Kasumi-1 (cell line): ENCODE measurements at places on chromosomes 1 and 21.

- DNase-seq: peak; percentile 15
Measured at GRCh38 chr1:27342391-27342777, 562 bp downstream of the SYTL1 start.

DNA sequence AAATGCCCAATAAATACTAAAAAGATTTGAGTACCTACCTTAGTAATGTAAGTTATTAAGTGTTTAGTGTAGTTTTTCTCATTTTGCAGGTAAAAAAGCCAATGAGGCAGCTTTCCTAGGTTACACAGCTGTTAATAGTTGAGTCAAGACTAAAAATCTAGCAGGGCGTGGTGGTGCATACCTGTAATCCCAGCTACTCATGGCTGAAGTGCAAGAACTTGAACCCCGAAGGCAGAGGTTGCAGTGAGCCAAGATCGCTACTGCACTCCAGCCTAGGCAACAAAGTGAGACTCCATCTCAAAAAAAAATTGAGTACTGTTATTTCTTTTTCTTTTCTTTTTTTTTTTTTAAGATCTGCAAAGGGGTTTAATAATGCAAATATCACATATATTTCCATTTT, 7.7 kb downstream of the YBX1 start:
- DNase-seq: no peak

DNA sequence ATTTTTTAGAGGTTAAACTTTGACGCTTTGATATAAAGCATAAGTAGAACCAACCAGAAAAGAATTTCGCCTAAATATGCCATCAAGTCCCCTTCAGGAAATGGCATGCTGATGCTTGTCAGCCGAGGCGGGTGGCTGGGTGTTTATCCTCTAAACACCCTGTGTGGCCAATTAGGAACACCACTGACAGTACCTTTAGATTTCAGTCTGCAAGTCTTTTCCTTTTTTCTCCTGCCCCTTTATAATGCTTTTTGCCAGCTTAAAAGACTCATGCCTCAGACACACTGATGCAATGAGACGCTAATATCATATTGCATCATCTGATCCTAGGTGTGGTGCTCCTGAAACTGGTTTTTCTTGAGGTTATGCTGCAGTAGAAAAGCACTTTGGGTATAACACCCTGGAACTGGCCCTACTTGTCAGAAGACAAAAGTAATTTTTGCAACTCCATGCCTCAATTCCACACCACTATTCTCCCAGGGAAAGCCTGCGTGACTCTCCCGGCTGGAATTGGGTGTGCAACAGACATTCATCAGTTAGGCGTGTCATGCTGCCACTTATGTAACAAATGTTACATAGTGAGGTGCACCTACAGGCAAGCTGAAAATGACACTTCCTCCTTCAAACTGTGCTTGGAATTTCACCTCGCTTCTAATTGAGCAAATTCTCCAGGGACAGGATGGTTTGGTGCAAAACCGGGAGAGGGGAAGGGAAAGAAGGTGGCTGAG, 2.0 kb upstream of the RCC2 start:
- peak; percentile 6 for DNase-seq

GRCh38 chr1:58497499-58497898, 49.0 kb downstream of the OMA1 start:
- DNase-seq: peak; percentile 30

DNA sequence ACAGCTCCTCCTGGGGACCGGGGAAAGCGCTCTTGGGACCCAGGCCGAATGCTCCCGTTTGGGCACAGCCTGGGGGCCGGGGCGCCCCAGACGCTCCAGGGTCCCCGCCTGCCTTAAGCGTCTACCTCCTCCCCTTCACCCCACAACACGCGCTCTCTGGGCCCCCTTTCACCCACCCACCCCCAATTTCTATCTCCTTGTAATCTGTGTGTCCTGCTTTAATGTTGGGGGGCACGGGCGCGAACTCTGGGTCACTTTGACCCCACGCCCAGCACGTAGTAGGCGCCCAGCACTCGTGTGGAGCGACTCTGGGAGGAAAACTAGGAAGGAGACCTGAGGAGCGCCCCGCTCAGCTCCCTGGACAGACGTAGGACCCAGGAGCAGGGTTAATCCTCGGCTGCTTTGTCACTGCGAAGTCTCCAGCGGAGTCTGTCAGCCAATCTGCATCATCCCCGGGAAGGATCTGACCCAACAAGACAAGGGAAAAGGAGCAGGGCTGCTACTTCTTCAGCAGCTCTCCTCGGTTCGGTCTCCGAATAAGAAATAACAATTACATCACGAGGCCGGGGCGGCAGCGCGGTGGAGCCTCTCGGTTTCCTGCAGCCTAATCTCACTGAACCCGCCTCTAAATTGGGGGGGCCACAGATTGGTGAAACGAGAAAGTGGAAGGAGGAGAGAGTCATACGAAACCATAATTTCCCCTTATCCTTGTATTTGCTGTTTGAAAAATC, 757 bp upstream of the NRIP1 start:
- peak; percentile 82 for DNase-seq

DNA sequence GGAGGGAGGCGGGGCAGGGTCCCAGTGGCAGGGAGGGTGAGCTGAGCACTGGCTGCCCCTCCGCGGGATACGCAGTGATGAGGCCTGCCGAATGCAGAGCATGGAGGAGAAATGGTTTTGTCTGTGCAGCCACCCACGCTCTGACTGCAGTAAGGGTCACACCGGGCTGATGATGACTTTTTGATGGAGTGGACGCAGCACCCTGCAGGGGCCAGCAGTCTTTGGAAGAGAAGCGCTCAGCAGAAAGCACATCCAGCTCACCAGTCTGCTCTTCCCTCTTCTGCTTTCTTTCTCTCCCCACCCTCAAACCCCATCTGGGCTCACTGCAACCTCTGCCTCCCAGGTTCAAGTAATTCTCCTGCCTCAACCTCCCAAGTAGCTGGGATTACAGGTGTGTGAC, 61.9 kb upstream of the ATP1A1 start:
- no peak for DNase-seq

- no peak for DNase-seq
Measured at GRCh38 chr1:84062496-84062895, 63.6 kb upstream of the TTLL7 start.

GRCh38 chr1:115173151-115173550, 83.8 kb upstream of the TSPAN2 start:
- DNase-seq: no peak

DNA sequence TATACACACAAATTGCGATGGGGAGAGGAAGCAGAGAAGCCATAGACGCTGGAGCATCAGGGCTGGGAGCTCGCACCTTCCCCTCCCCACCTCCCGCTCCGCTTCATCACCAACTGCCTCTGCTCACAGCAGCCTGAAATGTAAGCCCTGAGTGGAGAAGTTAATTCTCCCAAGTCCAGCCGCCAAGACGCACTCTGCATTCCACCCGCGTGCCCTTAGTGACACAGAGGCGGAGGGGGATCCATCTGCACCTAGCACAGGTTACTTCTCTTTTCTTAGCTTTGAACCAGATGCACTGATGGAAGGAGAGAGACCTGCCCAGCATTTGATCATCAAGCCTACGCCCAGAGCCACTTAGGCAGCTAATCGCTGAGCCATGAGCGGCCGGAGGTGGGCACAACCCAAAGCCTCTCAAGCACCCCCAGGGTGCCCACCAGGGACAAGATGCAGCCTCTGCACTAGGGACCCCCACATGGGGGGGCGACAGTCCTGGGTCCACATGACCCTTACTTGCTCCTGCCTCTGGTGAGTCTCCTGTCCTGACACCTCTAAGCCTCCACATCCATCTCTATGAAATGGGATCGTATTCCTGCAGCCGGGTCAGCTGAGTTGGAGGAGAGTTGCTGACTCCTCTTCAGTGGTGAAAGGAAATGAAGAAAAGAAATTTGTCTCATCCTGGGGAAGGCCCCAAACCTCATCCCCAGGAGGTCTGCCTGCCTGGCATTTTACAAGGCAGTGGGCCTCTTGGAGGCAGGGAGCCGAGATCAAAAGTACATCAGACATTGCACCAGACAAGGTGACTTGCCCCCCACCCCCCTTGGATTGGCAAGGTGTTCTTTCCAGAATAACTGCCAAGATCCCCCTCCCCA, 316.2 kb downstream of the MATN1 start:
- no peak for DNase-seq

DNA sequence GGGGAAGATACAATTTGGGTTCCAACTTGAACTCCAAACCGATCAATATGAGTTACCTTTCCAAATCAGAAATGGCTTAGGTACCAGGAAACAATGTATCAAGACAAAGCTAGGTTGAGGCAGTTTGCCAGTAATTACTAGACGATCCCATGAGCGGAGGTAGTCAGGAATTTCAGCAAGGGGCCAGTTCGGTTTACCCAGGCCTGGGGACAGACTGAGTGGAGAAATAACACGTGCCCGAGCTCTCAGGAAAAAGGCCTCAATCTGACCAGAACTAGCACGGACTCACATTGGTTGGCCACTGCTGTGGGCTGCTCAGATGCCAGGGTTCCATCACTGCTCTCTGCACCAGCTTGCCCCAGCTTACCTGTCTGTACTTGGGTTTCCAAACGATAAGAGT, 15.3 kb downstream of the CLSTN1 start:
- no peak for DNase-seq

DNA sequence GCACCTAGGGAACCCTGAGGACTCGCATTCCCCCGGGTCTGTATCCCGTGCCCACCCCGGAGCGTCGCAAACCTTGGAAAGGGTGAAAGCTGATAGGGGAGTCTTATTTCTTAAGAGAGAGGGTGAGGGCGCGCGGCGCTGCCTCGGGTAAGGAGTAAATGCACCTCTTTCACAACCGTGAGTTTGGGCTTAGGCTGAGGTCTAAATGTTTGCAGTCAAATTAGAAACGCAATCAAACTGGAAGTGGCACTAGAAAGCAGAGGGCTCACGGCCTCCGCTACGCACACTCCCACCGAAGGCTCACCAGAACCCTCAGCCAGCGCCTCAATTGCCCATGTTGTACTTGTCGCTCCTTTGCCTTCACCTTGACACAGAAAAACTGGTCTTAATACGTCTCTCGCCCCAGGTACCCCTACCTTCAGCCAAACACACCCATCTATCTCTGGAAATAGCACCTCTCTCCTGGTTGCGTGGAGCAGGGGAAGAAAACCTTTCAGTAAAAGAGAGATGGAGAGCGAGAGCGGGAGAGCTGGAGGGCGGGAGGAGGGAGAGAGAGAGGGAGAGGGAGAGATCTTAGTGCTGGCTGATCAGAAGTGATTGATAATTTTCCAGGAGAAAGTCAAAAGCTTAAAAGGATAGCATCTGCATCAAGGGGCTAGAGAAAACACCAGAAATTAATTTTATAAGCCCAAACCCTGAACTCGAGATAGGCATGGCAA, 1.7 kb upstream of the HLX start:
- DNase-seq: no peak
